ENCODE measurements at places on chromosomes 4 and X. TPM values are rescaled to one million over a fixed set of nuclear protein-coding genes. Genes with fewer than 3 reads are reported as not detected.

ZAR1 gene
- total RNA-seq = 0.28 TPM

DNA sequence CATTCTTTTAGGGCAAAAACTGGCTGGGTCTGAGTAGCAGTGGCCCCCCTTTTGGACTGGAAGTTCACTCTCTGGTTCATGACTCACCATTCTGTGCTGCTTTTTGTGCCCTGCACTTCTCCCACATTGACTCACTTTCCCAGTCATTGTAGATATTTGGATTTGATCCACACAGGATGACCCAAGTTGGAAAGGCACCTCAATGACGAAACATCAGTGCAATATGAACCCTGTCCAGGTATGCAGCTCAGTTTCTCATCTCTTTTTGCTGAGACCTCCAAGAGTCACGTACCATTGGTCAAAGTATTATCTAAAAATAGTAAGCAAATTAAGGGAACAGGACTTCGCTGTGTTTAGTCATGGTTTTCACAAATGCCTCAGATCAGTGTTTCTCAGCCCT lies 92.7 kb downstream of the CBLL2 start:
- H3K27ac ChIP-seq = no peak overlapping the region
- H3K27me3 ChIP-seq = no peaks in the 10 kb centered on the region
- no peak for DNase-seq
- H3K4me3 ChIP-seq = no peak overlapping the region

FAM241A gene
- 1.4 TPM for total RNA-seq

LGI2 gene
- not detected for total RNA-seq

DNA sequence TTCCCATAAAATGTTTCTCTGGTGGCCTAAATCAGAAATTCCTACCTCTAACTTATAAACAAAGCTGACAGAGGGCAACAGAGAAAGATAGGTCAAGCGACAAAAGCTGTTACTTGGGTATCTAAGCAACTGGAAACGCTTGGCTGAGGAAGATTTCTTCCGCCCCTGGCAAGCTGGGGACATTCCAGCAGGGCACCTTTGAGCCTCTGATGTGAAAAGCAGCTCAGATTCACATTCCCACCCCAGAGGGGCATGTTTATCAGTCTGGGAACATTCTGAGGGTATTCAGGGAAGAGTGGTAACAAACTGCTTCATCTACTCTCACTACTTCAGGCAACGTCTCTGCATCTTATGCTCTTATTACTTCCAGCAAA lies 3.5 kb upstream of the CDS1 start:
- H3K27me3 ChIP-seq = peaks cover 10% of the 10 kb centered on the region
- no peaks in the 10 kb centered on the region for H3K36me3 ChIP-seq
- H3K4me3 ChIP-seq = no peak overlapping the region
- DNase-seq = no peak
- H3K4me1 ChIP-seq = no peaks in the 10 kb centered on the region

DNA sequence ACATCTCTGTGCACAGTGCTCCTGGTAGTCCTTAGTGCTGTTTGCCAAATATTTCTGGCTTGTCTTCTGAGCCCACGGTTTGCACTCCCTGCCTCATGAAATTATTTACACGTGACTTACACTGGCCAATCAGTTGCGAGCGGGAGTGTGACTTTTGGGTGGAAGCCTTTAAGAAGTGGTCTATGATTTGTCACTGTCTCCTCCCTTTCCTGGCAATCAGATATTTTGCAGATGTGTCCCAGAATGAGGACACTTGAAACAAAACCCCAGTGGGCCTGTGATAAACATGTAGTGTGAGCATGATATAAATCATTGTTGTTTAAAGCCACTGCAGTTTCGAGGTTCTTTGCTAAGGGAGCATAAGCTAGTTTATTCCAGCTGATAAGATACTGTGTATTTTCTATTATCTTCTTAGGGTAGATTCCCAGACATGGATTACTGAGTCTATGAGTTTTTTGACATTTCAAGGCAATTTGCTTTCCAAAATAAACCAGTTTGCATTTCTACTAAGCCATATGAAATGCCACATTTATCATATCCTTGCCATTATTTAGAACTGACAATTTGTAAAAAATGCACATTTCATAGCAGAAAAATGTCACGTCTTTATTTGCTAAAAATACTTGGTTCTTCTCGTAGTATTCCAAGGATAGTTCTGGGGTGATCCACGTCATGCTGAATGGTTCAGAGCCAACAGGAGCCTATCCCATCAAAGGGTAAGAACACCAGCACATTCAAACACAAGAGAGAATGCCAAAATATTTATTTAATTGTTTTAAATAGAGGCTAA lies 12.0 kb downstream of the BST1 start:
- DNase-seq = peak; percentile 53
- H3K4me1 ChIP-seq = peaks cover 14% of the 10 kb centered on the region
- H3K4me3 ChIP-seq = no peak overlapping the region
- no peaks in the 10 kb centered on the region for H3K36me3 ChIP-seq
- no peaks in the 10 kb centered on the region for H3K27me3 ChIP-seq

DNA sequence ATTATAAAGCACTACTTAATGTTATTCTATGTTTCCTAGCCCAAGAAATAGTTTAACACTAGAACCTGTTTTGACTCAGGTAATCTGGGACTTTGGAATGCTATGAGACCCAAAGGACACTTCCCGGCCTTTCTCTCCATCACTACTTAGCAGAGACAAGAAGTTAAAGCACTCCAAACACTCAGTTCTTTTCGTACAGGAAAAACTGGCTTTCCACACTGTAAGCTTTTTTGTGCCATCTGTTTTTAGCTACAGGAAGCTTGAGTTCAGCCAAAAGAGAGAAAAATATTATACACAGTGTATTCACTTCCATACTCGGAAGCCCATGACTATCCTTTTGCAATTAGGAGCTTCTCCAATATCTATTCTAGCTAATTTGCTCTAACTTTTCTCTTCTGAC lies 7.9 kb upstream of the FGF13 start:
- no peaks in the 10 kb centered on the region for H3K4me1 ChIP-seq
- no peaks in the 10 kb centered on the region for H3K27me3 ChIP-seq
- no peak overlapping the region for H3K27ac ChIP-seq
- H3K36me3 ChIP-seq = no peaks in the 10 kb centered on the region

DNA sequence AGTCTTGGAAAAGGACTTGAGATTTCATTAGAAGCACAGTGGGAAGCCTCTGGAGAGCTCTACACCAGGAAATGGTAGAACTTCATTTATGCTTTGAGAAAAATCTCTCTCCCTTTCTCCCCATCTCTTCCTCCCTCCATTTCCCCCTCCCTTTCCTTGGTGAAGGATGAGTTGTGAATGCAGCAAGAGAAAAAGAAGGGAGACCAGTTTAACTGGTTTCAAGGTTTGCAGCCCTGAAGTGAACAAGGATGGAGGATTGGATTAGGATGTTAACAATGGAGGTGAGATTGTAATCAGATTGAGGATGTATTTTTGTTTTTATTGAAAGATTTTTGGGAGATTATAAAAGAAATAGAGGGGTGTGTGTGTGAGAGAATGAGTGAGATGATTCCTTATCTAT lies 99.5 kb downstream of the ANK2 start:
- H3K27ac ChIP-seq = no peak overlapping the region
- no peaks in the 10 kb centered on the region for H3K4me1 ChIP-seq
- H3K36me3 ChIP-seq = no peaks in the 10 kb centered on the region
- no peak overlapping the region for H3K4me3 ChIP-seq

MSANTD1 gene
- 2.6 TPM for total RNA-seq

GRCh38 chr4:48429709-48430474 lies 53.3 kb upstream of the SLC10A4 start:
- no peak overlapping the region for H3K27ac ChIP-seq
- no peak for DNase-seq
- no peaks in the 10 kb centered on the region for H3K36me3 ChIP-seq
- no peak overlapping the region for H3K4me3 ChIP-seq
- H3K4me1 ChIP-seq = no peaks in the 10 kb centered on the region
- H3K27me3 ChIP-seq = no peaks in the 10 kb centered on the region

GRCh38 chr4:121873604-121874003 lies 3.3 kb upstream of the BBS7 start:
- H3K4me3 ChIP-seq = no peak overlapping the region
- H3K4me1 ChIP-seq = no peaks in the 10 kb centered on the region
- no peak for DNase-seq
- H3K36me3 ChIP-seq = no peaks in the 10 kb centered on the region
- no peak overlapping the region for H3K27ac ChIP-seq

All from A673 (cell line).